ENCODE measurements at places on chromosomes 12 and 14.

DNA sequence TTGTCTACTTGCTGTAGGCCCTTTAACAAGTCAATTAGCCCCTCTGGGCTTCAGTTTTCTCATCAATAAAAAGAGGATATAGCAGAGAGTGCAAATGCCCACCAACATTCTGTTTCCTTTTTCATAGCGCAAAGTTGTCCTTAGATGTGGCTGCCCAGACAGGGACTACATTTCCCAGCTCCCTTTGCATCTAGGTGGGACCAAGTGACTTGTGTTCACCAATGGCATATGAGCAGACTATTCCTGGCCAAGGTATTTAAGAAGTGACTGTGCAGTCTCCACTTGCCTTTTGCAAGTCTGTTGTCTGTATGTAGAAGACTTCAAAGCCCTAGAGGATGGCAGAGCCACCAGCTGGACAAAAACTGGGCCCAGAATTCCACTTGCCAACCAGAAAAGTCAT is 59.7 kb downstream of the DAO start:
- no peak for DNase-seq

- DNase-seq: no peak
Observed at GRCh38 chr12:99619389-99620158, 28.0 kb upstream of the GARIN6 start.

DNA sequence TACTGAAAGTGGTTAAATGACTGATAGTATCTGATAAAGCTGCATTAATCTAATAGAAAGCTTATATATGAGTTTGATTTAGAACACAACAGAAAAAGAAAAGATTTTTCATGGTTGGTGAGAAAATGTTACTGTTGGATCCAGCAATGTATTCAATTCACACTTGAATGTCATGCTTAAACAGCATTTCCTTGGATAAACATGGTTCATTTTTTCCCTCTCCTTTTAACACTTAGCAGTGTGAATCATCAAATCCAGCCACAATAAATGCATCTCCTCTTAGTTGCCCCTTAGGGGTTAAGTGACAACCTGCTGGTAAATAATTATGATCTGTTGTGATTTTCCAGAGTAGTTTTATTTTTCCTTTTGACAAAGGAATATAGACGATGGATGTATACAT is 74.9 kb upstream of the GRIP1 start:
- DNase-seq: no peak

GRCh38 chr14:24392325-24393091 is 6.3 kb upstream of the NYNRIN start:
- no peak for DNase-seq

DNA sequence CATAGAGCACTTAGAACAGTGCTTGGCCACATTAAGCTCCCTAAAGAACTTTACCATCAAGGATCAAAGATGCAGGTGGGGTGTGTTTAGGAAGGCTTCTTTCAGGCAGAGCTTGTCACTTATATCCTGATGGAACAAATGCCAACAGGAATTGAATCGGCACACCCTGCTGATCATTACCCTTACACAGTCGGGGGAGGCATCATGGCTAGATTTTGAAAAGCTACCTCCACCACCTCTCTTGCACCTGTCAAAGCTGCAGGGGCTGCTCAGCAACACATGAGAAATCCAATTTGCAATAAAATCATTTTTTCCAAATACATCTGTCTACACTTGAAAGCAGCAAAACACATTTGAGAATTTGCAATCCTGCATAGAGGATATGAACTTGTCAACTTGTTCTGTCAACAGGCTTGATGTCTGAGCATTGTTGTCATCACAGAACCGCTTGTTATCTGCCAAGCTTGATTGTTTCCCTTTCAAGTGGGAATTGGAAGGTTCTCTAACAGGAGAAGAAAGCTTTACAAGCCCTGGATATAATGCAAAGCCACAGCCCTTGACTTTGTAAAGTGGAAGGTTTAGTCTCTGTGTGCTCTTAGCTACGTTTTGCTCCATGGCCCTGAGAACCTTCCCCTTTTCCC is 24.6 kb upstream of the TRIM9 start:
- DNase-seq: no peak

GRCh38 chr12:131389054-131390013 is 321.6 kb upstream of the SFSWAP start:
- no peak for DNase-seq

GRCh38 chr12:43835264-43835655 is 621 bp upstream of the TMEM117 start:
- no peak for DNase-seq

DNA sequence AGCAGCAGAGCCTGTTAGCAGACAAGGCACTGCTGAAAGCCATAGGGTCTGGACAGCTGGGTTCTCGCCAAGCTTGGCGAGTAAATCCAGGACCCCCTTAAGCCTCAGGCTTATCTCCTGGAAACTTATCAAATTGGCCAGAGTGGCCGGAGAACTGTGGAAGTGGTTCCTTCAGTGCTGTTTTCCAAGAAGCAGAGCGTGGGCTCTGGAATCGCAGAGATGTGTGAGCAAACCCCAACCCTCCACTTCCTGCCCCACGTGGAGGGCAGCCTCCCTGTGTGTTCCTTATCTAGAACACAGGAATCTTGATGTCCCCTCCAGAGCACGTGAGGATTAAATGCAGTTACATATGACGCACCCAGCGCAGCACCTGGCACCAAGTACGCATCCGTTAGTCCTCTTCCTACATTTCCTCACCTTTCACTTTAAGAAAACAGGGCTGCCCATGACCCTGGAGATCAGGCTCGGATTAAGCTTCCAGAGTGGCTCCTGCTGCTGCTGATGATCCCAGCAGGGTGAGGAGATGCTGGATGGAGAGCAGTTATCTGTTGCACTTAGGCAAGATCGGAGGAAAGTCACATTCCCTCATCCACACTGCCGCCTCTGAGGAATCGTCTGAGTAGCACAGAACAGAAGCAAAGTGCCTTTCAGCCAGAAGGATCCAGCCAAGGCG is 35.0 kb downstream of the MMAB start:
- no peak for DNase-seq

- DNase-seq: no peak
Observed at GRCh38 chr12:124542021-124542949, 25.1 kb downstream of the NCOR2 start.

- DNase-seq: no peak
Observed at GRCh38 chr12:71128191-71128788, 29.5 kb downstream of the TSPAN8 start.

DNA sequence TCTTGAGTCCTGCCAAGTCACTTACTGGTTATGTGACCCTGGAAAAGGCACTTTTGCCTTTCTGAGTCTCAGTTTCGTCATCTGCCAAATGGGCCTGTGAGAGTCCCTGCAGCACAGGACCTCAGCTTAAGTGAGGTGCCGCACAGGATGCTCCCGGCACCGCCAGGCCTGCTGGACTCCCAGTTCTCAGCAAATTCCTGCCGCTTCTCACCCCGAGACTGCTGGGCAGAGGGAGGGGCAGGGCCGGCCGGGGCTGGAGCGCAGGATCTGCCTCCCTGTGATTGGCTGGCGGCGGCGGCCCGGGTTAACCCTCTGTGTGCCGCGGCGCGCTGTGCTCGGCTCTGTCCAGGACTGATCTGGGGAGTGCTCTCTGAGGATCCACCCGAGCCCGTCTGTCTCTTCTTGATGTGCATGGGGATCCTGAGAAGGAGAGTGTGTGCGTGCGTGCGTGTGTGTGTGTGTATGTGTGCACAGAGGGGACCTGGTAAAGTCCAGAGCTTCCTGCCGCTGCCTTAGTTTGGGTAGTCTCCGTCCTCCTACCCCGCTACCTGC is 8.6 kb downstream of the SETD1B start:
- DNase-seq: peak; percentile 49

GRCh38 chr14:78245238-78245637 is 75.1 kb downstream of the NRXN3 start:
- DNase-seq: no peak
